HFFc6 (cell line): ENCODE measurements at places on chromosomes 13 and 19. TPM values are rescaled to one million over a fixed set of nuclear protein-coding genes. Genes with fewer than 3 reads are reported as not detected.

WDR88 gene
- total RNA-seq, result not detected in 3 replicates

ONECUT3 gene
- not detected in 3 replicates for total RNA-seq

- no peak overlapping the region for H3K4me3 ChIP-seq
- no peaks in the 10 kb centered on the region for H3K27me3 ChIP-seq
- no peaks in the 10 kb centered on the region for H3K36me3 ChIP-seq
- no peak overlapping the region for H3K27ac ChIP-seq
- H3K4me1 ChIP-seq, result no peaks in the 10 kb centered on the region
Measured at GRCh38 chr13:70703755-70704154, 595.5 kb upstream of the KLHL1 start.

DNA sequence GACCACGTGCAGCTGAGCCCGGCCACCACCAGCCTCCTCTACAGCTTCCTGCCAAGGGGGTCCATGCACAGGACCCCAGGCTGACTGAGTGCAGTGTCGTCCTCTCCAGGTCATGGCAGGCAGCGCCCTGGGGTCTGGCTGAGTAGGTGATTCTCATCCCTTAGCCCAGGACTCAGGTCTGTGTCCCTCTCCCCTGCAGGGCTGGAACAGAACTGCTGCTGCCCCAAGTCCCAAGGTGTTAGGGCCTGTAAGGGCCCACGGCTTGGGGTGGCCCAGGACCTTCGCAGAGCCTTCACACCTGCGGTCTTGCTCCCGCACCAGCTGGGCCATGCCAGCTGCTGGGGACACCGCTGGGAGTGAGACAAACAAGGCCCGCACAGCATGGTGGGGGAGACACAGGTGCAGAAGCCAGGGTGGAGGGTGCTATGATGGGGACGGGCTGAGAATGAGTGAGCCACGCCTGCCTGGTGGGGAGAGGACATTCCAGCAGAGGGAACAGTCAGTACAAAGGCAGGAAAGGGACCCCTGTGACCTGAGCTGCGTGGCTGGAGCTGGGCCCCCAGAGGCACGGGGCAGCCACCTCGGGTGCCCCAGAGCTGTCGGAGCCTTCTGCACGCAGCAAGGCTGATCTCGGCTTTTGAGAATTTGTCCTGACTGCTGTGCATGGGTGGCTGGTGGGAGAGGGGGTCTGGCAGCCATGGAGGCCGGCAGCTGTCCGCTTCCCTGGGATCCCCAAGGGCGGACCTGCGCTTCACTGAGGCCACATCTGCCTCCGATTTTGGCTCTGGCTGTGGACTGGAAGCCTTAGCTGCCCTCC lies 11.9 kb downstream of the PLEKHF1 start:
- no peaks in the 10 kb centered on the region for H3K4me1 ChIP-seq
- no peaks in the 10 kb centered on the region for H3K36me3 ChIP-seq
- H3K27me3 ChIP-seq, result no peaks in the 10 kb centered on the region
- H3K4me3 ChIP-seq, result no peak overlapping the region

- DNase-seq, result no peak
- peaks cover 17% of the 10 kb centered on the region for H3K36me3 ChIP-seq
- peaks cover 16% of the 10 kb centered on the region for H3K4me1 ChIP-seq
- H3K27me3 ChIP-seq, result peaks cover 6% of the 10 kb centered on the region
Measured at GRCh38 chr13:111317042-111317550, 3.3 kb upstream of the TEX29 start.

DNA sequence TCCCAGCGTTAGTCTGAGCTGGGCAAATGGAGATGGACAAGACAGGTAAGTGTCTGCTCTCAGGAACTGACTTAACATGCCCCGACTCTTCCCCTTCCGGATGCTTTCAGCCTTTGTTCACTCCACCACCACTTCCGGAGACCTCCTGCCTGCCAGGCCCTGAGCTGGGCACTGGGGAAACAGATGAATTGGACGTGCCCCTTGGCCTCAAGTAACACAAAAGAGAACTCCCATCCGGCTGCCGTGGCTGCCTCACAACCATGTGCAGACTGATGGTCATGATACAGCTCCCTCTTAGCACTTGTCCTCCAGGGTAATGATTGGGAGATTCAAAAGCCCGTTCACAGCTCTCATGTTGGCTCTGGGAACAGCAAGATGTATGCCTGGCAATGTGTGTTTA lies 6.9 kb downstream of the ZNF784 start:
- H3K27ac ChIP-seq, result no peak overlapping the region
- peaks cover 4% of the 10 kb centered on the region for H3K27me3 ChIP-seq
- H3K4me3 ChIP-seq, result no peak overlapping the region
- H3K36me3 ChIP-seq, result peaks cover 31% of the 10 kb centered on the region
- no peak for DNase-seq

GRCh38 chr19:46728693-46729339 lies 11.9 kb upstream of the PRKD2 start:
- H3K27ac ChIP-seq, result peak overlapping the region; percentile 21
- H3K27me3 ChIP-seq, result peaks cover 4% of the 10 kb centered on the region; the same call in 1 of the 2 replicates
- H3K36me3 ChIP-seq, result peaks cover 32% of the 10 kb centered on the region
- H3K4me3 ChIP-seq, result no peak overlapping the region
- peak; percentile 23 for DNase-seq

DNA sequence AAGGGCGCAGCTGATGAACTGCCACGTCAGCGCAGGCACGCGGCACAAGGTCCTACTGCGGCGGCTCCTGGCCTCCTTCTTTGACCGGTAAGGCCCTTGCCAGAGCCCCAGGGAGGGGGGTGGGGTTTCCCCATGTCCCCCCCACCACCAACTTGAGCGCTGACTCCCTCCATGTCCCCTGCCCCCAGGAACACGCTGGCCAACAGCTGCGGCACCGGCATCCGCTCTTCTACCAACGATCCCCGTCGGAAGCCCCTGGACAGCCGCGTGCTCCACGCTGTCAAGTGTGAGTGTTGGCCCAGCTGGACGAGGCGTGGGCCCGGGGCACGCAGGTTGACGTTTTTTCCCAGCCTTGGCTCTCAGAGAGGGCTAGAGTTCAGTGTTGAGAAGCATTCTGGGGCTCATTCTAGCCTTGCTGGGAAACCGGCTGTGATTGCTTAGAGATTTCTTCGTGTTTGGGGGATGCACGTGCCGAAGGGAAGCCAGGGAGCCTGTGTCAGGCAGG lies 12.8 kb downstream of the STX10 start:
- no peak overlapping the region; the same call in 1 of the 2 replicates for H3K27ac ChIP-seq
- H3K36me3 ChIP-seq, result peaks cover 10% of the 10 kb centered on the region
- H3K4me3 ChIP-seq, result no peak overlapping the region
- DNase-seq, result no peak
- H3K4me1 ChIP-seq, result peaks cover 35% of the 10 kb centered on the region

- H3K36me3 ChIP-seq, result no peaks in the 10 kb centered on the region
- no peaks in the 10 kb centered on the region for H3K4me1 ChIP-seq
- no peak overlapping the region for H3K4me3 ChIP-seq
- no peak for DNase-seq
Measured at GRCh38 chr13:90049989-90050671, 1297.4 kb upstream of the MIR17HG start.

DNA sequence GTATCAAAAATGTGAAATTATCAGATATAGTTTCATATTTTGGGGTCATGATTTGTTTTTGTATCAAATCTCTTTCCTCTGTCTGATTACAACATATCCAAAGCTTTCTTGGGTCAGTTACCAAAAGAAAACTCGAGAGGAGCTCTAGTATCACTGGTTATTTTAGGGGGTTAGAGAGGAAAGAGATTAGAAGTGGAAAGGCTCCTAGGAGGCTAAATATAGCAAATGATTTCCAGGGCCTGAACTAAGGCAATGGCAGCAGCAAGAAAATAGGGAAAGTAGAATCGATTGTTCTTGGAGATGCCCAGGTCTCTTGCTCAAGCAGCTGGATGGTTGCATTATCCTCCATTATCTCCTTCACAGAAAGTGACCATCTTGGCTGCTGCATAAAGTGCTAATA lies 72.9 kb downstream of the NHLRC3 start:
- no peak overlapping the region for H3K27ac ChIP-seq
- H3K4me3 ChIP-seq, result no peak overlapping the region
- H3K4me1 ChIP-seq, result no peaks in the 10 kb centered on the region
- no peak for DNase-seq
- H3K27me3 ChIP-seq, result no peaks in the 10 kb centered on the region; the same call in 1 of the 2 replicates
- H3K36me3 ChIP-seq, result no peaks in the 10 kb centered on the region

DNA sequence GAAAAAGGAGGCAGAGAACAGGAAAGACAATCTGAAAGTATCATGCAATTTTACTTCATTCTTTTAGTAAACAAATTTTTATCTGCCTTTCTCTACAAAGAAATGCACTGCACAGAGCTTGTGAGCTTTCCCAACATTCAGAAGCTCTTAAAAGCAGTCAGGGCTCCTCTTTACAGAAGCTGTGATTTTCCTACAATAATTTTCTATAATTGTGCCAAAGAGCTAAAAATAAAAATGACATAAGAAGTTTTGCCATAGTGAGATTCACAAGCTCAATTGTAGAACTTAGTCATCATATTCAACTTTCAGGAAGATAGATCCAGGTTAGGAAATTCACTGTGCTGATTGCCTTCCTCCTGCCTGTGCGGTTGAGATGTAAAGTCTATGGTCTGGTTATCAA lies 341.4 kb downstream of the PCDH9 start:
- no peak for DNase-seq
- no peaks in the 10 kb centered on the region for H3K36me3 ChIP-seq
- no peak overlapping the region for H3K4me3 ChIP-seq
- no peak overlapping the region for H3K27ac ChIP-seq
- H3K27me3 ChIP-seq, result peaks cover 2% of the 10 kb centered on the region; the same call in 1 of the 2 replicates
- H3K4me1 ChIP-seq, result no peaks in the 10 kb centered on the region

DNA sequence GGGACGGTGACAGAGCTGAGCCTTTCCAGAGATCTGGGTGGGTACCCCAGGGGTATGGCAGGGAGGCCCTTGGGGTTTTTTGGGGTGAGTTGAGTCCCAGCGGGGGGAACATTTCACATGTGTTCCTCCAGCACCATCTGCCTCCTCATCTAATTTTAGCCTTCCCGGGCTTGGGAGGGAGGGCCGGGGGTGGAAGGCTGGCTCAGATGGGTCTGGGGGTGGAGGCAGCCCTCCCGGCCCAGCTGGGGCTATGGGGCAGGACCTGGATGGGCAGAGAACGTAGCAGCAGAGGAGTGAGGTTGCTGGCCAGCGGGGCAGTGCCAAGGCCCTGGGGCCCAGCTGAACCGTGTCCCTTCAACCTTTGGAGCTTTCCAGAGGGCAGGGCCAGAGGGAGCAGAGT lies 23.5 kb downstream of the ADGRL1 start:
- H3K4me3 ChIP-seq, result no peak overlapping the region
- H3K4me1 ChIP-seq, result no peaks in the 10 kb centered on the region
- no peak overlapping the region for H3K27ac ChIP-seq
- DNase-seq, result no peak

GRCh38 chr13:51122868-51123566 lies 11.9 kb upstream of the C13orf42 start:
- H3K4me1 ChIP-seq, result 0 out of 2 replicates have a peak, but pooled peaks cover 3% of the 10 kb centered on the region
- H3K27ac ChIP-seq, result no peak overlapping the region
- no peak overlapping the region for H3K4me3 ChIP-seq

GRCh38 chr13:24142886-24143285 lies 17.6 kb upstream of the SPATA13 start:
- DNase-seq, result no peak
- H3K27ac ChIP-seq, result no peak overlapping the region
- H3K4me1 ChIP-seq, result peaks cover 37% of the 10 kb centered on the region
- peaks cover 3% of the 10 kb centered on the region; the same call in 1 of the 2 replicates for H3K27me3 ChIP-seq

DNA sequence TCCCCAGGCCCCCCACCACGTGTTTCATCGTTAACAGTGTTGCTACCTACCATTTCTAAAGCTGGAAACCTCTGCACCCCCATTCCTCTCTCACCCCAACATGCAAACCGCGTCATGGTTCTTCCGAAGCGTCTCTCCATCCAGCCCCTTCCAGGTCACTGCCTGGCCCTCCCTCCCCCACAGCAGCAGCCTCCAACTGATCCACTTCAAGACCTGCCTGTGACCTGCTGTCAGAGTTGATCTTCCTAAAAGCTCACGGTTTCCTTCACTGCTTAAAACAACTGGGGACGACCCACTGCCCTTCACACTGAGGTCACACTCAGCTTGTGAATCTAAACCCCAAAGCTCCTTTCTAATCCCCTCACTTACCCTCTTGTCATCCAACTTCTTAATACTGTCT lies 47.7 kb downstream of the STK24 start:
- H3K36me3 ChIP-seq, result no peaks in the 10 kb centered on the region; the same call in 1 of the 2 replicates
- H3K4me1 ChIP-seq, result peaks cover 48% of the 10 kb centered on the region
- DNase-seq, result no peak
- H3K4me3 ChIP-seq, result no peak overlapping the region
